ENCODE measurements at places on chromosomes 2 and 18.

DNA sequence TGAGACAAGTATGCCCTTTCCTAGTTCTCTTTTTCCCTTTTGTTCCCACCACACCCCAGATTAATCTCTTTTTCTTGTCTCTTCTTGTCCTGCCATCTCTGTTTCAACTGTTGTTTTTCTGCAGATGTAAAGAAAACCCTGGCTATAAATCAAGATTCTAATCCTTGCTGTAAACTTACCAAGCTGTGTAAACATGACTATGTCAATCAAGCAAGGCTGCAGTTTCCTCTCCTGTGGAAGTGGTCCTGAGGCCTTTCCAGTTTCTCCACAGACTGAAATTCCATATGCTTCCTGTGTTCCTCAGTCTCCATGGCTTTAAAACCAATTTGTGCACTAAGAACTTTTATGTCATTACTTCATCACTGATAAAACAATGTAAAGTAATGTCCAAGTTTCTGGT lies 288.8 kb upstream of the PIK3C3 start:
- DNase-seq = no peak

GRCh38 chr2:19114126-19114525 lies 244.3 kb downstream of the OSR1 start:
- no peak for DNase-seq

GRCh38 chr2:191980483-191980882 lies 133.6 kb upstream of the CAVIN2 start:
- DNase-seq = no peak

DNA sequence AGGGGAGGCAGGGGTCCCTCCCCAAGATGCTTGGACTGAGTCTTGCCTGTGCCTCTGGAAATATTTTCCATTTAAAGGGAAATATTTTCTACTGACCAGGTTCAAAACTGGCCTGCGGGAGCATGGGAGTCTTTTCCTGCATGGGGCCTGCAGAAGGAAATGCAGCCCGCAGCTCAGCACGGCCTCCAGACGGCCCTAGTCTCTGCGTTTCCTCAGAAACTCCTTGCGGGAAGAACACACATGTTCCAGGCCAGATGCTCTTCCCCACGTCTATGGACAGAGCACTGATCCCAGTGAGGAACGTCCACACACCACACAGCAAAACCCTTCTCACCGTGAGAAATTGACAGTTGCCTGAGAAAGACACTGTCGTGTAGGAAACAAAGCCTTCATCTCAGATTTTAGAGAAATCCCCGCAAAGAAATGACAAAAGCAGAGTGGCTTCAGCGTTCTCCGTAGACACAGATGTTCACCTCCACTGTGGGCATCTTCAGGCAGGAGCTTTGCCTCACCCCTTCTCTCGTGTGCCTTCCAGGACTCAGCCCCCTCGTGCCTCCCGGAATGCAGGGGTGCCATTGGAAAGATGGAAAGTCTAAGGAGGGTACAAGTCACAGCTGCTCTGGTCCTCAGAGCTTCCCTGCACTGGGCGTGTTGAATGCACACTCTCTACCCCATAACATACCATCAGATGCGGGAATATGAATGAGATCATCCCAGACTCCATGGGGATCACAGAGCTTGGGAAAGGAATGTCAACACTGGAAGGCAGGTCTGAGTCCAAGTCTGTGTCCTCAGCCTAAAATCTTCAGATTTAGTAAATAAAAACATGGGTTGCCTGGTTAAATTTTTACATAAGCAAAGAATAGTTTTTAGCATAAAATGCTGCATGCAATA lies 438.7 kb upstream of the SALL3 start:
- no peak for DNase-seq

DNA sequence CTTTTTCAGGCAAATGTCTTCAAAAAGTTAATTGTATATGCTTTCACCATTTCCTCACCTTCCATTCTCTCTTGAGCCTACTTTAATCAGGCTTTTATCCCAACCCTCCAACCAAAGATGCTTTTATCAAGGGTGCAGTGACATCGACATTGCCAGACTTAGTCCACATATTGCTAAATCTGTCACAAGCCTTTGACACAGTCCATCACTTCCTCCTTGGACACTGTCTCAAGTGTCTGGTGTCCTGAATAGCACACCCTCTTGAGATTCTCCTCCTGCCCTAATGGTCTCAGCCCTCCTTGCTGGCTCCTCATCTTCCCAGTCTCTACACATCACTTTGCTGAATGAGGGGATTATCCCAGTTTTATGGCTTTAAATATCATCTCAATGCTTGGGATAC lies 147.5 kb upstream of the SLC39A10 start:
- DNase-seq = no peak

DNA sequence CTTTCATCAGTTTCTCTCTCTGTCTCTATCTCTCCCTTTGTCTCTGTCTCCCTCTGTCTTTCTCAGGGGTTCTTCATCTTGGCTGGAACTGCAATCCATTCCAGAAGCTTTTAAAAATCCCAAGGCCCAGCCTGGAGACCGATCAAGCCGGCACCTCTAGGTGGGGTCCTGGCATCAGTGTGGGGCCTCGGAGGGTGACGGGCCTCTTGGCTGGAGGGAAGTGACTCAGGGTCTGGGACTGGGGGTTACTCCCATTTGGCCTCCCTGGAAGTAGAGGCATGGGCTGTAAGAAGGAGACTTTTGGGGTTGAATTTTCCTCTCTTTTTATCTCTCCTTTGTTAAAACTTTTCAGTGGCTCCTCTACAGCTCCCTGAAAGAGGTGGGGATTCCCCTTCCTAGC lies 52.8 kb upstream of the OTOF start:
- DNase-seq = no peak

DNA sequence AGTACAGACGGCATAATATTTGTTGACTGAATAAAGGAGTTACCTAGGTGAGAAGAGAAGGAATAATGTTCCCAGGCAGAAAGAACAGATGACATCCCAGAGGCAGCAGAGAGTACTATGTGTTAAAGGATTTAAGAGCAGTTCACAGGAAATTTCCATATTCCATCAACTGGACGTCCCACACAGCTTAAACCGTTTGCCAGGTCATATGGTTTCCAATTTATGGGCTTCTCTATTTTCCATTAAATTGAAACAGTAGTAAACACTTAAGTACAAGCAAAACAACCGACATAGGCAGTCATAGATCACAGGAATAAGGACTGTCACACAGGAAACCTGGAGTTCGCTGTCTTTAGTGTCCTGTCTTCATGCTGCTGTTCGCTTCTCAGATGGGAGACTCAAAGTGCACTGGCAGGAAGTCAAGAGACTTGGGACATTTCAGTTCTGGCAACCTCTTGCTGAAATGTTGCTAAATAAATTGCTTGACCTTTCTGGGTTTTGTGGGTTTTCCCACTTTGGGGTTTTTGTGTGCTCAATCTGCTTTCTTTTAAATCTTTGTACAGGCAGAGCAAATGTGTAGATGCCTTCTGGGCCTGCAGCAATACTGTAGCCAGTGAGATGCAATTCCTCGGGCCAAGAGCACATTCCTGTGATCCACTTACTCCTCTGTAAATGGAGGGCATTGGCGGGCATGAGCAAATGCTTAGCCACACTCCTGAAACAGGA lies 5.8 kb upstream of the PIEZO2 start:
- DNase-seq = no peak

DNA sequence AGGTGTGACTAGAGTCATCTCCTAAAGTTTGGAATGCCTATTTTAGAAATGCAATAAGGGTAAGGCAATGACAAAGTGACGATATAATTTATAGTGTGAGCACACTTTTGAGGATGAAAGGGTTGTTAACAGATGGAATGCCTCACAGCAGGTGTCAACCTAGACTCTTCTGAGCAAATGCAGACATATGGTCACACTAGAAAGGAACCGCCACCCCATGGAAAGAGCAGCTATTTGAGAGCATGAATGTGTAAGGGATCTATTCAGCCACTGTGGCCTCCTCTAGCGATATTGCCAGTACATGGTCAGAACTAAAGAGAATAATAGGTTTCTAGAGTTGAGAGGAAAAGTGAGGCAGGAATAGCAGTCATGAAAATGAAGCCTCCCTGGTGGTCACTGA lies 18.5 kb downstream of the DSG2 start:
- DNase-seq = no peak

- no peak for DNase-seq
Observed at GRCh38 chr2:42046819-42047487, 868 bp upstream of the PKDCC start.

DNA sequence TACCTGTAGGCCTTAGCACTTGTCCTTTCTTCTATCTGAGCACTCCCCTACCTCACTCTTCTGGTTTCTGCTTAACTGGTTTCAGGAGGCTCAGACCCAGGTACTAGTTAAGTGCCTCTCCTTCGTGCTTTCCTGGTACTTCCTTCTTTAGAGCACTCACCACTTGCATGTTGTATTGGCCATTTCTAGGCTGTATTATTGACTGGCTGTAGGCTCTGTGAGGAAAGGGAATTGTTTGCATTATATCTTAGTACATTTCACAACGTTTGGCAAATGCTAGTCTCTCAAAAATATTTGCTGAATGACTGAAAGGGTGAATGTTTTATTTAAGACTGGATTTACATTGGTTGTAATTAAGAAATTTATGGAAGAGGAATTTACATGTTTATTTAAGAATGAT lies 36.0 kb upstream of the SCN1A start:
- no peak for DNase-seq

DNA sequence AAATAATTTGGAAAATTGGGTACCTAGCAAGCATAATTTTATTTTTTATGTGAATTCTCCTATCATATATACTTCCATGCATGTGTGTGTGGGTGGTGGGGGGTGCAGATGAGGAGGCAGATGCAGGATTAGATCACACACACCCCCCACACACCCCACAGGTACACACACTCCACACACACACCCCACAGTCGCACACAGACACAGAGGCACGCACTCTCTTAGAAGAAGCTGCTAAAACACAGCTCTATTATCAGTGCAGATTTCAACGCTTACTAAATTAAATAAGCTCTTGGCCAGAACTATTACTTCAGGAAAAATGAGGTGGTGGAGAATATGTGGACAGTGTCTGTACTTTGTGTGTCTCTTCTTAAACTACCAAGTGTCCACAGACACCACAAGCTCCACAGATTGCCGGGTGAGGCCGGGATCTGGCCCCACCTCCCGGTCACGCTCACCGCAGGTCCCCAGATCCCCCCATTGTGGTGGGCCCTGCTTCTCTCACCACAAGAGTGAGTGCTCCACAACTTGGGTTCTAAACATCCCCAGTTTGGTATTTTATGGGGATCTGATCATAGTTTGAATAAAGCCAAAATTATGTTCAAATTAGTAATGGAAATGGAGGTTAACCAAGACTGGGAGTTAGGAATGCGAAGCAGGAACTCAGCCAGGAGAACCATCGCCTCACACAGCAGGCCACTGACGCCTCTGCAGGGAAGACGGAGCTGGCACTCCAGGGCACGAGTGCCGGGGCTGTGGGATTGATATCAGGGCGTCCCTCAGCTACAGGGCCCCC lies 102.1 kb downstream of the PXDN start:
- DNase-seq = no peak

DNA sequence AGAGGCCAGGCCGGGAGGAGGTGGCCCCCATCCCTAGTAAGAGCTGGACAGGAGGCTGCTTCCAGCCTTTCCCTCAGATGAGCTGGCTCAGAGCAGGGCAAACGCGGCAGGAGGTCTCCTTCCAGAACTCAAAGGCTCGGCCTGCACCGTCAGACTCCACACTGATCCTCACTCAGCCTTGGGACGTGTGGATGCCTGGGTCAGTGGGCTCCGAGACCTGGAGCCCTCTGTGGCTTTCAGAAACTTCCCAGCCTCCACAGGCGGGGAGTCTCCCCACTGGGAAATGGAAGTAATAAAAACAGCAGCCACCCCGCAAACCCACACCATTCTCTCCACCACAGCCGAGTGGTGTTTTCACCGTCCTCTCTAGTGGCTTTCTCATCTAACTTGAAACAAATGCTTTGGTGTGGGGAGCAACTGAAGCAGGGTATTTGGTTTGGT lies 54.3 kb downstream of the INPP5D start:
- DNase-seq = no peak

DNA sequence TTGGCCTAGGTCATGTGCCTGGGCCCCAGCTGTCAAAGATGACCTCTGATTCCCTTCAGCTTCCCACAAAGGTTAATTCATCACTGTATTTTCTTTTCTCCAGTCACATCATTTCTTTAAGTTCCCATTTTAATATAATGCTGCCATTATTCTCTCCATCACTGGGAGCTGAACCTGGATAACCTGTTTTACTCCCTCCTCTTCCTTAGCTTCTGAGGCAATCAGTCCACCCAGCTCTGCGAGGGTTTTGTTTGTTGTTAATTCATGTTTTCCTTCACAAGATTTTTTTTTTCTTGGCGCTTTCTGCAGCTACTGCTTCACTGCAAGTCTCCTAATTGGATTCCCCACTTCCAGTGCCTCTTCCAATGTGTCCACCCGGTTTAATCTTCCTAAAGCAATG lies 5.1 kb upstream of the EML4 start:
- no peak for DNase-seq

DNA sequence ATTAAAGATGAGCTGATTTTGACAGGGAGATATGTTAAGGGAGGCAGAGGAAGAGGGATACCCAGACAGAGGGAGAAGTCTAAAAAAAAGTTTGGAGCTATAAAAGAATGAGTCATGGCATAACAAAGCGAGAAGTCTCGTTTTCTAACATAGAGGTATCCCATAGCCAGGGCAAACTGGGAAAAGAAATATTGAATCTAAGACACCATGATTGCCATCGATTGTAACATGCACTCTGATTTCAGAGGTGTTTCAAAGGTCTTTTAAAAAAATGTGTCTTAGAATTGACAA lies 110.7 kb downstream of the MDH1 start:
- DNase-seq = no peak

GRCh38 chr18:77248873-77249568 lies 627 bp upstream of the GALR1 start:
- no peak for DNase-seq

GRCh38 chr2:205216580-205216979 lies 465.7 kb upstream of the NRP2 start:
- DNase-seq = no peak

- DNase-seq = no peak
Observed at GRCh38 chr2:160197587-160197986, 2.5 kb downstream of the ITGB6 start.

GRCh38 chr2:32719933-32720716 lies 92.3 kb downstream of the TTC27 start:
- no peak for DNase-seq

GRCh38 chr2:127386246-127386645 lies 1.5 kb downstream of the MAP3K2 start:
- DNase-seq = no peak

DNA sequence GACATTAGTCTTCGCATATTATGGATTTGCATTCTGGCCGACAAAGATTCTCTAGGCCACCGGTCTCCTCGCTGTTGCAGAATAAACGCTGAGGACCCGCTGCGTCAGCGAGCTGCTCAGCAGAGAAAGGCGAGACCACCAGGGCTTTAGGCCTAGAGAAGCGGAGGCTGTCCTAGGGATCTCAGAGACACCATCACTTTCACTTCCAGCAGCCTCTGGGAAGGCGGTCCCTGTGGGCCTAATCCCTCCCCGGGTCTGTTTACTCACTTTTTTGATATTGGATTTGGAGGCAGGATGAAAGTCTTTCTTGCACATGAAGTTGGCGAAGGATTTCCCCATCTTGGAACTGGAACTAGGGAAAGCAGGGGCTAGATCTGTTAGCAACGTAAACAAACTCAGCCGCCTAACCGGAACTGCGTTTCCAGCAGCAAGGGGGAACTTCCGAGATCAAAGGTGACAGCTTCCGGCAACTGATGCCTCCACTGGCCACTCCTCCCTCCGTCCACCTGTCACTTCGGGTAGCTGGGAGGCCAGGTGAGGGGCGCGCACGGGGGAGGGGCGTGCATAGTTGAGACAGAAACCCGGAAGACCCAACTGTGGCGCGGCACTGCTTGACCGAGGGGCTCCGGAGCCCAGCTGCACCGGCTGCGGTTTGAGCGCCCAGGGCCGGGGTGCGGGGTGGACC lies at the start of gene SCRN3:
TSS of gene SCRN3 (plus strand) at position 447 of the 685 bp plus-strand sequence. CDS start 2,554 bp downstream, outside the sequence.
- peak; percentile 44 for DNase-seq

Data from stimulated activated CD4-positive, alpha-beta T cell treated with anti-CD3 and anti-CD28 coated beads, Interleukin-1b, Interleukin-23, amount 100 ng/mL, for 1 hour (primary cell).